ENCODE measurements at places on chromosomes 7 and 10. TPM values are rescaled to one million over a fixed set of nuclear protein-coding genes. Genes with fewer than 3 reads are reported as not detected.
A peak's percentile ranks its signal among the peaks of the same experiment; 100 is the strongest.

The SPDYE9 gene
- 0.55 TPM for polyA plus RNA-seq

GRCh38 chr10:63637901-63638327 is 116.7 kb downstream of the REEP3 start:
- DNase-seq = no peak

GRCh38 chr10:48215486-48216203 is 58.9 kb downstream of the FRMPD2 start:
- DNase-seq = no peak

DNA sequence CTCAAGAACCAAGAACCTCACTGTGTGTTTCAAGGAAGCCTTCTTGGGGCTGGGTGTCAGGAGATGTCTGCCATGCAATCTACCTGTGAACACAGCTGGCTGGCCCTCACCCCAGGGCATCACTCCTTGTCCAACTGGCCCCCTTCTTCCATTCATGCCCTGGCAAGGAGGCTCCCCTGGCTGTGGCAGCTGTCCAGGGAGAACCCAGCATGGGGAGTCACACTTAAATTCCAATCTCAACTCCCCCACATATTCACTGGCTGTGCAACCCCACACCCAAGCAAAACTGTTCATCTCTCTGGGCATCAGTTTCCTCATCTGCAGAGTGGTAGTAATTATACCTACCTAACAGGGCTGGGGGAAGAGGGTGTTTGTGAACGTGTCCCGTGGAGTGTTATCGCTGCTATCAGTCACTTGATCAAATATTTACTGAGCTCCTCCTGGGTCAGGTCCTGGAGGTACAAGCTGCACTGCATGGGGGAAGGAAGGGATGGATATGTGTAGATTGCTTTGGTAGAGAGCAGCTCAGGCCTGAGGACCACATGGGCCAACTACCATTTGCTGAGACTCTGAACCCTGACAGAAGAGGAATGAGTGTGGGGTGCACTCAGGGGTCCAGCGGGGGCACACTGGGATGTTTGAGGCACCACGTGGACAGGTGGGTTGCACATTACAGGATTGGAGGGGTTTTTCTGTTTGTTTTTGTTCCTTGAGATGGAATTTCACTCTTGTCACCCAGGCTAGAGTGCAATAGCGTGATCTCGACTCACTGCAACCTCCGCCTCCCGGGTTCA is 2.1 kb upstream of the GPRIN2 start:
- DNase-seq = no peak

The TMEM139 gene
- polyA plus RNA-seq = 0.72 TPM

The MMD2 gene
- 0.10 TPM for polyA plus RNA-seq

The ZP3 gene
- polyA plus RNA-seq = 1.6 TPM

- DNase-seq = no peak
Observed at GRCh38 chr10:90858461-90858968, 676 bp upstream of the HTR7 start.

DNA sequence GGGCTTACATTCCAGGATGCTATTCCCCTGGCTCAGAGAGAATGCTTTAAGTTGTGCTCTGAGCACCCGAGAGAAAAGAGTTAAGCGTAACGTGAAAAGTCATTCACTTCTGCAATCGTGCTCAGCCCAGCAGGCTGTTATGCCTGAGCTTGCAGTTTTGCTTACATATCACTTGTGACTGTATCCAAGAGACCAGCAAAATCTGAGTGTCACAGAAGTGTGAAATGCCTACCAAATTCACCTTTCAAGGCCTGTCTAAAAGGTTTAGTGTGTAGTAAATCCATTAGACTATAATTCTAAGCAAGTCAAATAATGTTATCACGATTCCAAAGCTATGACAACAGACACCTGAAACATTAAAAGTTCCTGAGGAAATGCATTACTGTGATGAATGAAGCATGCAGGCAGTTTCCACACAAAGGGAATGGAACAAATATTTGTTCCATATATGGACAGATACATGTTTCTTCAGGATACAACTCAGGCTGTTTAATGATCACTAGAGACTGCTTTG is 20.1 kb downstream of the ITGB1 start:
- peak; percentile 38 for DNase-seq

- no peak for DNase-seq
Observed at GRCh38 chr7:36667007-36667745, 57.1 kb downstream of the AOAH start.

Data from muscle of back (tissue), 13 donors.